Cerebellar nuclear complex (tissue), 1 donor: ENCODE measurements at places on chromosomes 13 and 19.

DNA sequence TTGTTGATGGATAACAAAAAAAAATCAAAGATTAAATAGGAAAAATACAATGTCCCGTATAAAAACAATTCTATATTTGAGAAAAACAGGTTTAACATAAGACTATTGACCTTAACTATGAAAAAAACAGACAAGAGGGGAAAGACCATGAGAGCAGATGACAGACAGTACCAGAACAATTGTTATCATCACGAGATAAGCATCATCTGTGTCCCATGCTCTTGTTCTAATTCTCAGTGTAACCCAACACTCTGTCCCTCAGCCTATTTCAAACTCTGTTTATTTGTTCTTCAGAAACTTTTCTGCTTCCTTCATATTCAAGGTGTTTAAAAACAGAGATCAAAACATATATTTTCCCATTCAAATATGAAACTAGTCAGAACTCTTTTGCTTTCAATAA is 216.4 kb downstream of the PCDH9 start:
- DNase-seq = no peak

- DNase-seq = no peak
Measured at GRCh38 chr13:106234636-106235035, 300.8 kb downstream of the EFNB2 start.

GRCh38 chr13:100363285-100363711 is 225.3 kb downstream of the GGACT start:
- DNase-seq = no peak

- no peak for DNase-seq
Measured at GRCh38 chr19:46866407-46867136, 5.8 kb downstream of the ARHGAP35 start.

DNA sequence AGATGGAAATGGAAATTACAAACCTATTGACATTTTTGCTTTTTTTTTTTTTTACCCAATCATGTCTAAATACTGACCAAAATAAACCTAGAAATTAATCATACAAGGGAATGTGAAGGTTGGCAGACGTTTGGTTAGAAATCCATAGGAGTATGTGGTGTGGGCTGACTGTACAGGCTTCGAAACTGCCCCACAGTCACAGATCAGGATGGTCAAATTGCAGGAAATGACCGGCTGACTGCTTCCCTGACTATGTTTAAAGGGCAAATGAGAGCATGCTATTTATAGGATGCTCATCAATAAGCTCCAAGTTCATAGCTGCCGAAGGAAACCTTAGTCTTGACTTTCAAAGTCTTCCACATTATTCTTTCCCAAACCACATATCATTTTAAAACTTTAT is 118.4 kb downstream of the COG6 start:
- no peak for DNase-seq

DNA sequence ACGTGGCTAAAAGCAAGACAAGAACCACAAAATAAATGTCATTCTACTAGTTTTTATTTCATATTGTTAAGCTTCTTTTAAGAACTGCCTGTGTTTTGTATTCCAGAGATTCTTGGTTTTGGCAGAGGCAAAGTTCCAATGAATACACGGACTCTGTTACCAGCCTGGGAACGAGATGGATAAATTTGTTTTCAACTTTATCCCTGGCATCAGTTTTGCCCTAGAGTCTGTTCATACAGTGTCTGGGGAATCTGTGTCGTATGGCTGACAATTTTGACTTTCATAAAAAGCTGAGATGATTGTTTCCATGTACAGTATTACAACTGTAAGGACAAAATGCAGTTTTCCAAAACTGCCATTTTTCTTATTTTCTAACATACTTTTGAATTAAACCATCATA is 327.6 kb downstream of the TBC1D4 start:
- DNase-seq = no peak

- peak; percentile 17 for DNase-seq
Measured at GRCh38 chr13:111265701-111266035, 54.8 kb upstream of the TEX29 start.

GRCh38 chr13:41905600-41906254 is 55.2 kb downstream of the VWA8 start:
- no peak for DNase-seq

GRCh38 chr13:107329991-107330390 is 762.1 kb upstream of the ARGLU1 start:
- DNase-seq = no peak

DNA sequence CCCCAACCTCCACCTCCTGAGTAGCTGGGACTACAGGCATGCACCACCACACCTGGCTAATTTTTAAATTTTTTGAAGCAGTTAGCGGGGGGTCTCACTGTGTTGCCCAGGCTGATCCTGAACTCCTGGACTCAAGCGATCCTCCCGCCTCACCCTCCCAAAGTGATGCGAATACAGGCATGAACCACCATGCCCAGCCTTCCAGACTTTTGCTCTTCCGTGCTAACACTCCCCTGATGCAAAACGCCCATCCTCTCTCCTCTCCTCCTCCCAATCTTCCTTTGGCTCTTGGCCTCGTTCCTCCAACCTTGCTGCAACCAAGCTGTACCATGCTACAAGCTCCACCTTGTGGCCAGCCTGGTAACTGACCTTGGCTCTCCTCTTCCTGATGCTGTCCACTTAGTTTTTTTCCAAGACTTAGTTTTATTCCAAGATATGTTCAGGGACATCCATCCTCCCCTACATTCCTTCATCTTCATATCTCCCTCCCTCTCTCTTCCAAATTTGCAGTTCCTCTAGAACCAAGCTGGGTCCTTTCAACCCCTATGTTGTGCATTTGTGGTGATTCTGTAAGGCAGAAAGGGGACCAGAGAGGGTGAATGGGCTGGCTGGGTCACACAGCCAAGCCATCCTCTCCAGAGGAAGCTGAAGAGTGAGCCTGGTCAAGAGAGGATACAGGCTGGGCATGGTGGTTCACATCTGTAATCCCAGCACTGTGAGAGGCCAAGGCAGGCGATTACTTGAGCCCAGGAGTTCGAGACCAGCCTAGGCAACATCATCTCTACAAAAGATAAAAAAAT is 32.8 kb downstream of the TINCR start:
- DNase-seq = no peak

DNA sequence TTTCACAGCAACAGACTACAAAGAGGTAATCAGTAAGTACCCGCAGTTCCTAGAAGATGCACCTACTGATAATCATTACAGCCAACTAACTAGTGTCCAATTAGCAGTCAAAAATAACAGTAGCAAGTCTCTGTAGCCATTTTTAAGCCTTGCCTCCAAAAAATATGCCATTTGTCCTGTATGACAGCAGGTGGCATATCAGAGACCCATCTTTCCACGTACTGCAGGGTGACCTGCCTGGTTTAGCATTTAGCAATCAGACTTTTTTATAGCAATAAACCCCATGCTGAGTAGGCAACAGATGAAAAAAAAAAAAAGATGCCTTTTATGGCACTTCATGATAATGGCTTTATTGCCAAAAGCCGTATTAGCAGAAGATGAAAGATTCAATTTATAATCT is 155.3 kb upstream of the LSM14A start:
- no peak for DNase-seq

GRCh38 chr13:36841391-36841790 is 22.4 kb downstream of the RFXAP start:
- DNase-seq = no peak

DNA sequence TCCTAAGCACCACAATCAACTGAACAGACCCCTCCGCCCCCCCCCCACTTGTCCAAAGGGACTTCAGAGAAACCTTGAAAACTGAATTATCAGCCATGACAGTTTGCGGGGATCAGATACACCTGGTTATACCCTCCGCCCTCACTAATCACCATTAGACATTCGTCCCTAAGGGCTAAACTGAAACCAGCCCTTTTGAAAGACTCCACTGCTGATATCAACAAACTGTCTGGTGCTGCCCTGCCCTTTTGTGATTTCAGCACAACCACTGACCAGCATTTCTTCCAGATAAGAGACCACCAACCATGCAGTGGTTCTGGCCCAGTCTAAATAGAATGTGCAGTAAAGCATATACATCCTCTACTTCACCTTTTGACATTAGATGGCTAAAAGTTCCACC is 1422.9 kb downstream of the EFNB2 start:
- DNase-seq = no peak

DNA sequence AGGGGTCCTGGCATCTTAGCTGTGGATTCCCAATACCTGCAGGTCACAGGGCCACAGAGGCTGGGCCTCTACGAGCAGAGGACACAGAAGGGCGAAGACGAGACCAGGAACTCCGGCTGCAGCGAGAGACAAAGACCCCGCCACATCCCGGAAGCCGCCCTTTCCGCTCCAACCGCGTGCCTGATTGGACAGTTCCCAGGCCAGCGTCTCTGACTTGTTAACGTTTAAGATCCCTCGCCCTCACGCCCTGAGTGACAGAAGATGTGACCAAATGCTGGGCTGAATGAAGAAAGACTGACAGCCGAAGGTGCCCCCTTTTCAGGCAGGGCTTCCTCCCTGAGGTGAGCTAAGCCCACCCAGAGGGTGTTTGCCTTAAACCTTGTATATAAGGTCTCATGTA is at the start of gene ZNF98:
Gene ZNF98 (minus strand): TSS at position 136 of the 400 bp plus-strand sequence. CDS start 122 bp downstream, at position 14.
- DNase-seq = no peak

DNA sequence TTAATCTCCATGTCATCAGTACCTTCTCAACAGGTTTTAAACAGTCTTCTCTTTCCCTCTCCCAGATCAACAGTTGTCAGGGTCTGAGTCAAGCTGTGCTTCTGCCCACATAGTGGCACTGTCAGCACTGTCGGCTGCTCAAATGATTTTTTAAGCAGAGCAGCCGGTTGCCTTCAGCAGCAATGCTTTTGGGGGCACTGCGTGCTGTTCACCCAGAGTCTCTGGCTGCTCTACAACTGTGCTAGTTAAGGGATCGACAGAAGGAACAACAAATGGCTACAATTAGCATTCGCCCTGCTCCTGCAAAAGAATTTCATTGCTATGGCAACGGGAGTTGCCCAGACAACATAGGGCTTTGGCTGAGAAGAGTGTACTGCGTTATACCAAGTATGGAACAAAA is 412.9 kb downstream of the DIAPH3 start:
- no peak for DNase-seq

DNA sequence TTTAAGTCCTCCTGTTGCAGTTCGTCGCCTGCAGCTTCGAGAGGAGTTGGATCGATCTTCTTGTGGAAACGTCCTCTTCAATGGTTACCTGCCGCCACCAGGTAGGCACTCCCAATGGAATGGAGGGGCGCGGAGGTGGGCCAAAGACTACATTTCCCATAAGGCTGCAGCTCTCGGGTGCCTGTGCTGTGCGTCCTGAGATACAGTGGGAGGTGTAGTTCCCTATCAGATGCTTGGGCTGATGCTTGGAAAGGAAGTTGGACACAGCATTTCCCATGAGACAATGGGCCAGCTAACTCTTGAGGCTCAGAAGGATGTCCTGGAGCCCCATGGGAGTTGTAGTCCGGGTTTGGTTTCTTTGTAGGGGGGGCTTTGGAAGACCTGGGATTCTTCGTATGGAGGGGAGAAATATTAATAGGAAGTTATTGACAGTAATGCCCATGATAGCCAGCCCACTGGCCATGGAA is 1.8 kb downstream of the SHKBP1 start:
- DNase-seq = no peak

DNA sequence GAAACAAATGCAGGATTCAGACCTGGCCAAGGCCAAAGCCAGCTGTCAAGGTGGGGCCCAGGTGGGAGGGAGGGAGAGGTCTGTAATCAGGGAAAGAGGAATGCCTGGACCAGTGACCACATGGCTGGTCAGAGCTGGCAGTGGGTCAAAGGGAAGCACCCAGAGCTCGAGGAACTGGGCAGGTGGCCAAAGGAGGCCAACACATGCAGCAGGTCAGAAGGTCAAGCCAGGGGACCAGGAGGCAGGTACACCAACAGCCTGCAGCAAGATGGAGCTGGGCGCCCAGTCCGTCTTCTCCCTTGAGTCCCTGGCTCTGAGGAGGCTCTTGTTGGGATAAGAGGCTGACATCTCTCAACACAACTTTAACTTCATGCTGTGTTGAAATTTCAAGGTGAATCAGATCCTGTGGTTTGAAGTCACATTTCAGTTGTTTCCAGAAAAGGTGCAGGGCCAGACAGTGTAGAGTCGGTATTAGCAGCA is 17.1 kb downstream of the GPATCH1 start:
- no peak for DNase-seq

- DNase-seq = no peak
Measured at GRCh38 chr19:1167687-1168571, 6.1 kb downstream of the SBNO2 start.

DNA sequence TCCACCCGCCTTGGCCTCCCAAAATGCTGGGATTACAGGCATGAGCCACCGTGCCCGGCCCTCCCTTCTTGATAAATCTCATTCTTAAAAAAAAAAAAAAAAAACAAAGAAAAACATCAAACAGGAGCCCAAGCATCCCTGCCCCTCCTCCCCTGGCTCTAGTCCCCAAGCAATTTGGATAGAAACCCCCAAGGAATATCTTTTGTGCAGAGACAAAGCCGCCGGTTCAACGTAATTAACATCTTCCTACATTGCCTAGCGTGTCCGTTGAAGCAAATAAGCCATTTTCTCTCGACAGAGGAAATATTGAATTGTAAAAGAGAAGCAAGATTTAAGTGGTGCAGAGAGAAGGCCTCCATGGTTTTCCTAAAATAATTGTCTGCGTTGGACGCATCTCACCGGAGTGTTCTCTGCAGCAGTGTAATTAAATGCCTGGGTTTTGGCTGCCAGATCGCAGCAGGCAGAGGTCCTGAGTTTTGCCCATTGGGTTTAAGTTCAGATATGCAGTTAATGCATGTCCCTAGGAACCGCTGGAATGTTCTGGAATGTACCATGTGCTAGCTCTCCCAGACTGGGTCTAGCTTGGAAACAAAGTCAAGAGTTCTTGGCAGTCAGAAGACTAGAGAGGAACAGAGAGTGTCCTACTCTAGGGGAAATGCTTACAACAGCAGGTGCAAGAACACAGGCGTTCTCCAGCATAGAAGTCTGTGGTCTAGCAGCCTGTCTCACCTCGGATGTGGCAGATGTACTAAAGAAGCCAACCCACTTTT is 30.8 kb downstream of the PIN1 start:
- DNase-seq = no peak

DNA sequence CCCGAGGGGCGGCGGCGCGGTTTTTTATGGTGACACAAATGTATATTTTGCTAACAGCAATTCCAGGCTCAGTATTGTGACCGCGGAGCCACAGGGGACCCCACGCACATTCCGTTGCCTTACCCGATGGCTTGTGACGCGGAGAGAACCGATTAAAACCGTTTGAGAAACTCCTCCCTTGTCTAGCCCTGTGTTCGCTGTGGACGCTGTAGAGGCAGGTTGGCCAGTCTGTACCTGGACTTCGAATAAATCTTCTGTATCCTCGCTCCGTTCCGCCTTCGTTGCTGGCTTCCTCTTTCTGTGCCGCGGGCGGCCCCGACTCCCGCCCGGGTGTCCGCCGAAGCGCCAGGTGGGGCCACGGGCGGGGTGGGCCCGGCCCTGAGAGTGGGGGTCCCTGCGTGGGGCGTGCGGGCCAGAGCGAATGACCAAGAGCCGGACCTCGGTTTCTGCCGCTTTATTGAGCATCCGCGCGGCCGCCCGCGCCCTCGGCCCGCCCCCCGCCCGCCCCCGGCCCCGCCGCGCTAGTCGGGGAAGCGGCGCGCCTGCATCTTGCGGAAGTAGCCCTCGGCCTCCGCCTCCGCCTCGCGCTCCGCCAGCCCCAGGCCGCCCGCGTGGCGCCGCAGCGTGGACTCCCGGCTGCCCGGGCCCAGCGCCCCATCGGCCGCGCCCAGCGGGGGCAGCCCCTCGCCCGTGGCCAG is 9.6 kb downstream of the PLPPR3 start:
- DNase-seq = no peak
